ENCODE measurements at places on chromosomes 3 and 15.

DNA sequence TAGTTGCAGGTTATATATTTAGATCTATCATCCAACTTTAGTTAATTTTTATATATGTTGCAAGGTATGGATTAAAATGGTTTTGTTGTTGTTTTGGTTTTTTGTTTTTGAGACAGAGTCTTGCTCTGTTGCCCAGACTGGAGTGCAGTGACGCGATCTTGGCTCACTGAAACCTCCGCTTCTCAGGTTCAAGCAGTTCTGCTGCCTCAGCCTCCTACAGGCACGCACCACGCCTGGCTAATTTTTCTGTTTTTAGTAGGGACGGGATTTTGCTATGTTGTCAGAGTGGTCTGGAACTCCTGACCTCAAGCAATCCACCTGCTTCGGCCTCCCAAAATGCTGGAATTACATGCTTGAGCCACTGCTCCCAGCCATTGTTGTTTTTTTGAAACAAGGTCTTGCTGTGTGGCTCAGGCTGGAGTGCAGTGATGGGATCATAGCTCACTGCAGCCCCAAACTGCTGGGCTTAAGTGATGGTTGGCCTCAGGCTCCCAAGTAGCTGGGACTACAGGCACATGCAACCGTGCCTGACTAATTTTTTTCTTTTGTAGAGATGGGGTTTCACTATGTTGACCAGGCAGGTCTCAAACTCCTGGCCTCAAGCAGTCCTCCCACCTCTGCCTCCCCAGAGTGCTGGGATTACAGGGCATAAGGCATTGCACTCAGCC, 92.0 kb downstream of the ZNF609 start:
- DNase-seq = no peak

DNA sequence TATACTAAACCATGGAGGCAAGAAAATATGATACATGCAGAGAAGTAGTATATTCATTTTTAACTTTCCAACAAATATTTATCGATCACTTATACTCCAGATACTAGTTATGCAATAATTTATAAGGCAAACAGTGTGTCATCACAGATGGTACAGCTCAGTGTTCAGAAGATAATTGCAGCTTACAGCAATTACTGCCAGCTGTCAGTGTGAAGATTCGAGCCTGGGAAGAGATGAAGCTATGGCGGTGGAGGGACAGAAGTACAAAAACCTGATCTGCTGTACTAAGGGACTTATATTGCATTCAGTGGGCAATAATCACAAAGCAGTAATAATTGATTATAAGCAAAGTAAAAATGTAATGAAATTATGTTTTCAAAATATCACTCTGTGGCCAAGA, 170.6 kb upstream of the EPHA3 start:
- no peak for DNase-seq

GRCh38 chr3:143496191-143496590, 352.1 kb downstream of the SLC9A9 start:
- DNase-seq = no peak

- no peak for DNase-seq
Measured at GRCh38 chr3:9778143-9779074, 8.7 kb upstream of the CAMK1 start.

Measured in stimulated activated CD8-positive, alpha-beta memory T cell treated with anti-CD3 and anti-CD28 coated beads, Interleukin-15, amount 100 ng/mL, for 24 hours (primary cell).